ENCODE measurements at places on chromosomes 12 and 14. TPM values are rescaled to one million over a fixed set of nuclear protein-coding genes. Genes with fewer than 3 reads are reported as not detected.

DNA sequence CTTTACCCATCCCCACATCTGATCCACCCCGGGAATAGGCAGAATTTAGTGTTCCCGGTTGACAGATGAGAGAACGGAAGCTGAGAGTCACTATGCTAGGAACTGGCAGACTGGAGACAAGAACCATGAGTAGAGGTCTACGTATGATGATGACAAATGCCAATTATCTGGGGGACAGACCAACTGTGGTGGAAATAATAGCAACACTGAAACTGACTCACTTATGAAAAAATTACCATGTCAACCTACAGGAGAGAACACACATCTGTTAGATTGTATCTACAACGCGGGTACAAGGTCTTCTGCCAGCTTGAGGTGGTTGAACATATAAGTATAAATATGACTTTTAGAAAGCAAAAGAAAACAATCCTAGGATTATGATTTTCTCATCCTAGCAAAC lies 15.4 kb upstream of the SELPLG start:
- DNase-seq, result no peak

DNA sequence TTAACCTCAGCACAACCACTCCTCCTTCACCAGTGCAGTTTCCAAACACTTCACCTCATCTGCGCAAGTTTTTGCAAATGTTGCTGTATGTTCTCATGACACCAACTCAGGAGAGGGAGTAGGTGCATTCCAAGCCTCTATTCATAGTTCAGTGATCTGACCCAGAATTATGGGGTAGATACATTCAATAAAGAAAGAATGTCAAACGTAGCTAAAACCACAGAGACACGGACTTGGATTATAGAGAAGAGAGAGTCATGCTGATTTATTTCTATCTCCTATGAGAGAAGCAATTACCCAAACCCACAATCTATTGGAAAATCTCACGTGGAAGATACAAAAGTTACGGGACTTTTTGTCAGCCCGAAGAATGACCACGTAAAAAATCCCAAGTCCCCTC lies 1006.0 kb upstream of the TMEM132C start:
- no peak for DNase-seq

DNA sequence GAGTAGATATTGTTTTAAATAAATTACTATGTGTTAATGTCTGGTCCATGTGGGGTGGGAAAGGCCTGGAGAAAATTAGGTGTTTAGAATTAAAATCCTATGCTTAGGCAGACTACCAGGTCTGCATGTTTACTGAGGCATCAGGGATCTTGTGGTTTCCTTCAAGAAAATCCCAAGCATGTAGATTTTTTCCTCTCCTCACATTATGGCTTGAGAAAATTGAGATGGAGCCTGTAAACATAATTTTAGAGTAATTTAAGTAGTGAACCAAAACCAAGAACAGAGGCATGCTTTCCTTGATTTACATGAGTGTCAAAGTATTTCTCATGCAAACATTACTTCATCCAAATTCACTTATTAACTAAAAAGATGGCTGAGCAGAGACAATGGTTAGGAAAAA lies 823.7 kb downstream of the AACS start:
- DNase-seq, result no peak

- DNase-seq, result no peak
Measured at GRCh38 chr14:101634202-101634849, 73.0 kb downstream of the DIO3 start.

DNA sequence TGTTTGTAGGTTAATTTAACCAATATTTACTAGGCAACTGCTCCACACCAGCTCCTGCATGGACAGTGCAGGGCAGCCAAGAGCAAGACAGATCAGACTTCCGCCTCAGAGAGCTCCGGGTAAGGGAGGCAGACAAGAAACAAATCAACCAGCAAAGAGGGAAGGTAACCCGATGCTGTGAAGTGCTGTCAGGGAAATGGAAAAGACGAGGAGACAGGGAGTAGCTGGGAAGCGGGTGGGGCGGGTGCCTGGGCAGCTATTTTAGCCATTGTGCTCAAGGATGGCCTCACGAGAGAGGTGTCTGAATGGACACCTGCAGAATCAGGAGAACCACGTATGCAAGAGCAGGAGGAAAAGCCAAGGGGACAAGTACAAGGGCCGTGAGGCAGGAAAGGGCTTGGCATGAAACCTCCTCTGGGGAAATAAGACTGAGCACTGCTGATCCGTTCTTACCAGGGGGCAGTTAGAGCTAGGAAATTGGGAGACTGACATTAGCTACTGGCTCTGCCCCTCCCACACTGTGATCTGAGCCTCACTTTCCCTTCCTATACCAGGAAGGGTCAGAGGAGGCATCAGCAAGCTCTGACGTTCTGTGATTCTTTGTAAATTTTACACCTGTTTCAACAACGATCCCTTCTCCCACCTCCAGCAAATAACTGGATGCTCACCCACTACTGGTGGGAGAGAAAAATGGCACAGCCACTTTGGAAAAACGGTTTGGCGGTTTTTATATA lies 6.5 kb upstream of the TMEM119 start:
- DNase-seq, result no peak

DNA sequence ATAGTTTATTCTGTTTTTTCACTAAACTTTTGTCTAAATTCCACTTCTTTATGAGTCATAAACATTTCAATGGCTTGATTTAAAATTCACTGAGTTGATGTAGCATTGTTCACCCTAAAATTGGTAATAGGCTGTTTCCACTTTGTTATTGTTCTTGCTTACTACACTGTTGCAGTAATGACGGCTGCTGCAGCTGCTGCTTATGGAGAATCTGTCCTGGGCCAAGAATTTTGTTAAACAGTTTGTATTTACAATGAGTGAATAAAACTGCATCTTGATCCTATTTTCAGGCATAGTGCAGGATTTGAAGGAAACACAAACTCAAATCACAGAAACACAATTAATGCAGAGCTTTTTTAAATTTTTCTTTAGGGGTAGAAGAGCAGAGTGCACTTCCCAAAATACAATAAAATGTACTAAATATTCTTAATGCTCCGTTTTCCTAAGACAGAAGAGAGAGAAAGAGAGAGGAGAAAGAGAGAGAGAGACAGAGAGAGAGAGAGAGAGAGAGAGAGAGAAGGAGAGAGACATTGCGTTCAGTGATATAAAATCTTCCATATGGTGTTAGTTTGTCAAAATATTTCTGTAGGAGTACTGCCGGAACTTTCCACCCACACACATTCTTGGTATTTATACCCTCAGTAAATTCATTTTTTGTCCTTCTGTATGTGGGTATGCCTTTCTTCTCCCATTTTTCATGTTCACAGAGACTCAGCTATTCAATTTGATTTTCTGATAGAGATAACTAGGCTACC lies 266.4 kb downstream of the LRFN5 start:
- DNase-seq, result no peak

DNA sequence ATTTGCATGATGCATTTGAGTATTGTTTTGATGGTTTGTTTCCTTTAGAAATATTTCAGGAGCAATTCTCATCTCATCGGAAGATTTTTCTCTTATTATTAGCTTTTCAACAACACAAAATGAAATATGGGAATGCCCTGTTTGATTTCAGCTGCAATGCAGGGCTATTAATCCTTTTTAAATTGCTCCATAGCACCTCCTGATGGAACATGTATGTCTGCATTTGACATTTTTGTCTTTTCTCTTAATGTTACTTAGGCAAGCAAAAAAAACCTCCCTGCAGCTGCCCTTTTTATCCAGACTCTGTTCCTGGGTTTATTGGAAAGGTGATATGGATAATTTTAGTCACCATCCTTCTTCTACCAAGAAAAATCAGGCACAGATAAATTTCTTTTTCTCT lies 895.8 kb downstream of the RPS29 start:
- no peak for DNase-seq

Gene FSCB
- not detected for total RNA-seq

Gene CHFR
- 73.2 TPM for total RNA-seq

Gene SYT10
- total RNA-seq, result not detected
